ENCODE measurements at places on chromosomes 2 and 18.

DNA sequence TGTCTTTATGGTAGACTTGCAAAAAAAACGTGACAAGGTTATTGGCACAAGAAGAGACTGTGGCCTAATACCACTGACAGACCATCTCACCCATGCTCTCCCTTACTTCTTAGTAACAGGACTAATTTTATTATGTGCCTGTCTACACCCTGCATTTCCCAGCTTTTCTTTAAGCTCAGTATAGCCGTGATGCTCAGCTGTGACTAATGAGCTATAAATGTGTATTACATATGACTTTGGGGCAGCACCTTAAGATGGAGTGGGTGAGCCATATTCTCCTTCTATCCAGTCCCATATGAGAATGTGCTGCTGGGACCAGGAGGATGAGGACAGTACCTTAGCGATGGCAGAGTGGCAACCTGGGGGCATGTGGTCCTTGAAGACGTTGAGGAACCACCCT lies 293.5 kb downstream of the RNF144A start:
- no peak for DNase-seq

GRCh38 chr18:67467188-67467587 lies 49.3 kb downstream of the DSEL start:
- DNase-seq, result no peak

DNA sequence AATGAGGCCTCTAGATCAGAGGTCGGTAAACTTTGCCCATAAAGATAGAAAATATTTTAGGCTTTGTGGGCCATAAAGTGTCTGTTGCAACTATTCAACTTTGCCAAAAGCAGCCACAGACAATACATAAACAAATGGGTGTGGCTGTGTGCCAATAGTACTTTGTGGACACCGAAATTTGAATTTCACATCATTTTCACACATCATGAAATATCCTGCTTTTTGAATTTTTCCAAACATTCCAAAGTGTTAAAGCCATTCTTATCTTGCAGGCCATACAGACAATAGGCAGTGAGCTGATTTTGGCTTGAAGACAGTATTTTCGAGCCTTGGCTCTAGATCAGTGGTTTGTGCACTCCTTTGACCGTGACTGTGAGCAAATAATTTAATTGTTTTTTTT lies 51.1 kb upstream of the EPC2 start:
- no peak for DNase-seq

DNA sequence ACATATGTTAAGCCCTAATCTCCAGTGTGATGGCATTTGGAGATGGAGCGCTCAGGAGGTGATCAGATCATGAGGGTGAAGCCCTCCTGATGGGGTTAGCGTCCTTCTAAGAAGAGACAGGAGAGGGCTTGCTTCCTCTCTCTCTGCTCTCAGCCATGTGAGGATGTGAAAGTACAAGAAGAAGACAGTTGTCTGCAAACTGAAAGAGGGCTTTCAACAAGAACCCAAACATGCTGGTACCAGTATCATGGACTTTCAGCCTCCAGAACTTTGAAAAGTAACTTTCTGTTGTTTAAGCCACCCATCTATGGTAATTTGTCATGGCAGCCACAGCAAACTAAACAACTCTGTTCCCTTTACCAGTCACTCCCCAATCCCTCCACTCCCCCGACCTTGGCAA lies 47.4 kb downstream of the CACNB4 start:
- no peak for DNase-seq

- no peak for DNase-seq
Measured at GRCh38 chr2:35228584-35228983, 1127.0 kb upstream of the CRIM1 start.

GRCh38 chr2:82959727-82960126 lies 1499.4 kb downstream of the SUCLG1 start:
- no peak for DNase-seq

- no peak for DNase-seq
Measured at GRCh38 chr18:30814446-30814845, 228.1 kb downstream of the DSC3 start.

GRCh38 chr2:121346859-121347258 lies 61.9 kb upstream of the TFCP2L1 start:
- no peak for DNase-seq

DNA sequence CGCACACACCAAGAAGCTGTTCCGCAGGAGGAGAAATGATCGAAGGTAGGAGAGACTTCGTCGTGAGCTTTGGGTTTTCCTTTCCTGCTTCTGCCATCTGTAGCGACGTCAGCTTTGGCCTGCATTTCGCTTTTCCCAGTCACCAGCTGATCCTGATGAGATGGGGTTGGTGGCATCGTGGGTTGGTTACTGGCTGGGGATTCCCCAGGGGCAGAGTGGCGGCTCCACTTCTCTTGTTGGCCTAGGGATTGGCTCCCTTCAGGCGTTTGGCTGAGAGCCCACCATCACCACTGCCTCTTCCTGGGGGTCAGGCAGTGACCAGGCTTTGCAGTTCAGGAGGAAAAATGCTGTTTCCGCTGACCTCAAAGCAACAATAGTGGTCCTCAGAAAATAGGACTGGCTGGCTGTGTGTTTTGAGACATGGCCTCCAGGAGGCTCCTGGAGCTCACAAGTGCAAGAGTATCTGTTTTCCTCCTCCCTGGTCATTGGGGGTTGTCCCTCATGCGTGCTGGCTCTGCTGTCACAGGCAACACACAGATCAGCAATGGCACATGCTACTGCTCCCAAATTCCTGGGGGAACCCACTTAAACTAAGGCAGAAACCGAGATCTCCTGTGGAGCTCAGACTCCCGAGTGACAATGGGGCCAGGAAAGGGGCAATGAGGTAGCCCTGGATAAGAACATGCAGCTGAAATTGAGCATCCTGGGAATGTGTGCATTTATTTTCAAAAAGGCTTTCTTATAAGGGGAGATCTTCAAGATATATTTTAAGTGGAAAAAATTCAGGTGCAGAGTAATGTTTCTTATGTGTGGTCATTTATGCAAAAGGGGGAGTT lies 173.0 kb downstream of the CTIF start:
- no peak for DNase-seq

- DNase-seq, result no peak
Measured at GRCh38 chr18:64044616-64045015, 74.7 kb downstream of the SERPINB8 start.

GRCh38 chr2:115691409-115691808 lies 1249.0 kb downstream of the DPP10 start:
- no peak for DNase-seq

DNA sequence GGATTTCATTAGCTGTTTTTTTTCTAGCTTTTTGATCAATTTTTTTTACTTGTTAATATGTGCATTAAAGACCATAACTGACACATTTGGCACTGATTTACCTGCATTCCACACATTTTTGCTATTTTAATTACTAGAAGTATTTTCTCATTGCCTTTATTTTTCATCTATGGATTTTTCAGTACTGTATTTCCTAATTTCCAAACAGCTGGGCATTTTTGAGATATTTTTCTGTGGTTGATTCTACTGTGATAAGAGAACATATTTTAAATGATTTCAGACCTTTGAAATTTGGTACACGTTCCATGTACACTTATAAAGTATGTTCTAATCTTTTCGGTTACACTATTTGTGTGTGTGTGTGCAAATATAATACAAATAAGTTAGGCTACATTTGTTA lies 135.3 kb downstream of the PARD3B start:
- DNase-seq, result no peak

GRCh38 chr2:1681323-1682180 lies 62.8 kb downstream of the PXDN start:
- no peak for DNase-seq

DNA sequence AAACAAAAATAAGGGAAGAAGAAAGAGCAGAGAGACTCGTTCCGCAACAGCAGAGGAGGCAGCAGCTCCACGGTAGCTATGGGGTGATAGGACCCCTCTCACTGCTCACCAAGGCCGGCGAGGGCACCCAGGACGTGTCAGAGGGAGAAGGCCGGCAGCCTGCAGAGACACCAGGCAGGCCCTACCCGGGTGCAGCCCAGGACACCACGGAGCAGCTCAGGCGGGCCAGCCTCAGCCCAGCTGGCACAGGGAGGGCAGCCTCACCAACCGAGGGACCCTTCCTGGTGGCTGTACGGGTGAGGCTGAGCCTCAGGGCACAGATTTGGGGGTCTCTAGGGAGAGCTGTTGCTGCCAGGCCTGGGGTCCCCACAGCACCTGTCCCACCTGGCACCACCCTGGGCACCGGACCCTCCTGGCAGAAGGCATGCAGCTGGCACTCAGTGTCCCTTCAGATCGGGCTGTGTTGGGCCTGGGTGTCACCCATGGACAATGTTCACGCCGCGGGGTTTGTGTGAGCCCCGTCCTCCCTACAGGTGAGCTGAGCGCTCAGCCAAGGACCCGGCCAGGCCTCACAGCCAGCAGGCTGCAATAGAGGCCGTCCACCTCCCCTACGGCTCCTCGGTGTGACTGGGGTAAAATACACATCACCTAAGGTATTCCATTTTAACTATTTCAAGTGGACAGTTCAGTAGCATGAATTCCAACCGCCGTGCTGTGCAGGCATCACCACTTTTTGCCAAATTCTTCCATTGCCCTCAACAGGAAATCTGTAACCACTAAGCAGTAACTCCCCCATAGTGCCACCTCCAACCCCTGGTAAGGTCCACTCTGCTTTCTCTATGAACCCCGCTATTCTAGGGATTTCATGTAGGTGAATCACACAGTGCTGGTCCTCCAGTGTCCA lies 21.6 kb downstream of the KCNG2 start:
- no peak for DNase-seq

GRCh38 chr2:176063958-176064357 lies 19.8 kb downstream of the EVX2 start:
- no peak for DNase-seq

DNA sequence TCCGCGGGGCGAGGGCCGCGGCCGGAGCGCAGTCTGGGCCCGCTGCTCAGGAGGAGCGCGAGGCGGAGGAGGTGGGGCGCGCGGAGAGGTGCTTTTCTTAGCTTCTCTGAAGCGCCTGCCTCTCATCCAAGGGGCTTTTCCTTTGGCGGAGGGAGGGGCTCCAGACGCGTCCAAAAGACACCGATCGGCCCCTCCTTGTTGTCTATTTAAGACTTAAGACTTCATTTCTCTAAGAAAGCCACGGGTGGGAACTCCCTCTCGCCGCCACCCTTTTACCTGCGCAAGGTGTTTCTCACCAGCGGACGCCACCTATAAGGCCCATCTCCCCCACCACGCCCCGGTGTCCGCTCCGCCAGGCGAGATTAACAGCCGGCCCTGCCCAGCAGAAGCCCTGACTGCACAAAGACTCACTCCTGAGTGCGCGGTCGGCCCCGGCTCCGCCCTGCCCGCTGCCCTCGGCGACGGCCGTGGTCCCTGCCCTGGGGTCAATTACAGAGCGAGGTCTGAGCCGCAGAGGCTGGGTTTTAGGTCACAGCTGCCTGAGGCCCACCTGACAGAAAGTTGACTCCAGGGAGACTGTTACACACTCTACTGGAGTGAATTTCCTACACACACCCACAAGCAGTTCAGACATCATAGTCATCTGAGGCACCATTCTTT lies at the start of gene DSC2:
TSS of gene DSC2 (minus strand) at position 397 of the 660 bp plus-strand sequence. CDS start 450 bp downstream, outside the sequence.
- DNase-seq, result no peak

DNA sequence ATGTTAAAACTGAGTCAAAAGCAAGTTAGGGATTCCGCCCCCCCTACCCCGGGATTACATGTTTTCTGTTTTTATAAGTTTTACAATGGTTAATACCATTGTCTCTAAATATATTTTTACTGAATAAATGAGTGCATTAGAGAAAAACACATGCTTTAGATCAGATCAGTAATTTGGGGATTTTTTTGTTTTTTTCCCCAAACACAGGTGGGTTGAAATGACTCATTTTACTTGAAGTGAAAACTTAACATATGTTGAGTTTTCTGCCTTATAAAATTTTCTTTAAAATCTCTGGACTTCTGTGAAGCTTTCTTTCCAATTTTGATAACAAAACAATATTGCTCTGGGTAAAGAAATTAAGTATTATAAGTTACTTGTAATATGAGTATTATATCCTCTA lies 114.4 kb downstream of the AGPS start:
- DNase-seq, result no peak
